ENCODE measurements at places on chromosomes 4 and X.
A peak's percentile ranks its signal among the peaks of the same experiment; 100 is the strongest.

- no peak for DNase-seq
Observed at GRCh38 chr4:71296945-71297344, 41.9 kb upstream of the SLC4A4 start.

GRCh38 chr4:76681996-76682395 lies 215.9 kb downstream of the SOWAHB start:
- DNase-seq, result peak; percentile 29

GRCh38 chr4:8090312-8090711 lies 68.3 kb downstream of the ABLIM2 start:
- peak; percentile 18 for DNase-seq

GRCh38 chr4:2132438-2132837 lies 73.3 kb downstream of the NAT8L start:
- no peak for DNase-seq

DNA sequence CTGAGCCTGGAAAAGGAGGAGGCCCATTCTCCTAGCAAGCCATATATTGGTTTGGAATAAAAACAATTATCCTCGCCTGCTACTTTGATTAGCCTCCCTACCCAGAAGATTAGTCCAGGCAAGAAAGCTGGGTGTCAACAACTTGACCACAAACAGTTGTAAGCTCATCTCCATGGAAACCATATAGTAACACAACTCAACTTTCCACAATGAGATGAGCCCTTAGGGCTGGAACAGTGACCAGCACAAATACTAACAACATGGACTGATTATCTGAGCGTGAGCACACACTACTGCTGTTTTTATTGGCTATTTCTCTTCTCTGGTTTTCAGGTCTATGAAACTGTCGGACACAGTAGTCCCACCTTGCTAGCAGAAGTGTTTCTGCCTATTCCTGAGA lies 80.8 kb downstream of the CC2D2A start:
- DNase-seq, result no peak

- no peak for DNase-seq
Observed at GRCh38 chrX:1618689-1619088, 3.8 kb downstream of the ASMT start.
